ENCODE measurements at places on chromosomes 2 and 18.

GRCh38 chr2:98726205-98726604 is 4.7 kb downstream of the MGAT4A start:
- DNase-seq = no peak

GRCh38 chr2:8662239-8662879 is 19.5 kb upstream of the ID2 start:
- DNase-seq = no peak

- no peak for DNase-seq
Observed at GRCh38 chr2:196992466-196992865, 66.0 kb upstream of the PGAP1 start.

DNA sequence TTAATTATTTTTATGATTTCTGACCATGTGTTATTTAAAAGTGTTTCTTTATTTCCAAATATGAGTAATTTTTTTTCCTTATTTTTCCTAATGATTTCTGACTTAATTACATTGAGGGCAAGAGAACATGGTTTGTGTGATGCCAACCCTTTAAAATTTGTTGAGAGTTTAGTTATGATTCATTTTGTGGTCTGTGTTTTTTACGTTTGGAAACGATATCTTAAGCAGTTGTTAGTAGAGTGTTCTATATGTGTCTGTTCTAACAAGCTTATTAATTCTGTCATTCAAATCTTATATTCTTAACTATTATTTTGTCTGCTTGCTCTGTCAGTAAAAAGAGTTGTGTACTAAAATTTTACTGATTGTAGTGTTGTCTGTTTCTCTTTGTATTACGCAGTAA is 15.0 kb downstream of the NAB1 start:
- no peak for DNase-seq

DNA sequence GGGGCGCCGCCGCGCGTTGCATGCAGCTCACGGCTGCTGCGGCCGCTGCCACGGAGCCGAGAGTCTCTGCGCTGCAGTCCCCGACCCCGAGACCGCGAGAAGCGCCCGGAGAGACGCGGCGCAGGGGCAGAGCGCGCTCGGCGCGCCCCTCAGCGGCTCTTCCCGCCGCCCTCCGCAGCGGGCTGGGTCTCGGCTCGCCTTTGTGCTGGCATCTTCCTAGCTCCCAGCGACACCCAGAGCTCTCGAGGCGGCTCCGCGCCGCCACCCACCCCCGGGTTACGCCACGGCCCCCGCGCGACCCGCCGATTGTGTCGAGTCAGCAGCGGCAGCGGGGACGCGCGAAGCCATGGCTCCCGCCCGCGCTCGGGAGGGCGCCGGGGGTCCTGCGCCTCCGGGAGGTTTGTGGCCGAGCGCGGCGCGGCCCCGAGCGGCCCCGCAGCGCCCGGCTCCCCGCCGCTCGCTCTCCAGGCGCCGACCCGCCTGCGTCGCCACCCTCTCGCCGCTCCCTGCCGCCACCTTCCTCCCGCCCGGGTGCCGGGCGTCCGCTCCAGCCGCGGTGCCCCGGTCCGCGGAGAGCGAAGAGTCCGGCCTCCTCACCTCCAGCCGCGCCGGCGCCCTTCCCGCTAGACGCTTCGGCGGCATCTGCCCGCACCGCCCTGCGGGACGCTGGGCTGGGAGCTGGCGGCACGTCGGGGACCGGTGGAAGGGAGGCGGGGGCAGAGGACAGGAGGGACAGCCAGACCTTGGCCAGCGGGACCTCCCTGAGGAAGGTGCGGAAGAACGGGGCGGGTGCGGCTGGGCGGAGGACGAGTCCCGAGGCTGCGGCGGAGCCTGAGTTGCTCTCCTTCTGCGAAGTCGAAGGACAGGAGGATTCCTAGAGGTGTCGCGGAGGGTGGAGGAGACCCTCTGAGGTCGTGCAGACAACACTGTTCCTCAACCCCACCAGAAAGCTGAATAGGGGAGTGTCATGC is 46.3 kb upstream of the CCDC150 start:
- DNase-seq = no peak

DNA sequence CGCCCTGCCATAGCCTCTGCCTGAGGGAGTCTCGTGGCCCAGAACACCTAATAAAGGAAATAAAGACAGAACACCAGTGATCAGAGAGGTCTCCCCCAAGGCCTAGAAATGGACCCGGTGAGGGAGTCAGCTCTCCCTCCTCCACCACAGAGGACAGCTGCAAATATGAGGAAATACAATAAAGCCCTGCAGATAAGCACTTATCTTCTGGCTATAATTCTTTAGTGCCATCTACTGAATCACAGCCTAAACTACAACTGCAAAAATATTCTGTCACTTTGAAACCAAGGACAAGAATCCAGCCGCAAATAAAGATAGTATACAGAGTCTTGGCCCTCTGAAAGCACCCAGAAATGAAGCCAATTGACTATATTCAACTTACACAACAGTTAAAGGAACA is 42.4 kb upstream of the TACR1 start:
- DNase-seq = no peak

GRCh38 chr2:47334356-47335136 is 68.4 kb upstream of the MSH2 start:
- DNase-seq = no peak

- no peak for DNase-seq
Observed at GRCh38 chr2:109482361-109482861, 131.4 kb downstream of the SEPTIN10 start.

DNA sequence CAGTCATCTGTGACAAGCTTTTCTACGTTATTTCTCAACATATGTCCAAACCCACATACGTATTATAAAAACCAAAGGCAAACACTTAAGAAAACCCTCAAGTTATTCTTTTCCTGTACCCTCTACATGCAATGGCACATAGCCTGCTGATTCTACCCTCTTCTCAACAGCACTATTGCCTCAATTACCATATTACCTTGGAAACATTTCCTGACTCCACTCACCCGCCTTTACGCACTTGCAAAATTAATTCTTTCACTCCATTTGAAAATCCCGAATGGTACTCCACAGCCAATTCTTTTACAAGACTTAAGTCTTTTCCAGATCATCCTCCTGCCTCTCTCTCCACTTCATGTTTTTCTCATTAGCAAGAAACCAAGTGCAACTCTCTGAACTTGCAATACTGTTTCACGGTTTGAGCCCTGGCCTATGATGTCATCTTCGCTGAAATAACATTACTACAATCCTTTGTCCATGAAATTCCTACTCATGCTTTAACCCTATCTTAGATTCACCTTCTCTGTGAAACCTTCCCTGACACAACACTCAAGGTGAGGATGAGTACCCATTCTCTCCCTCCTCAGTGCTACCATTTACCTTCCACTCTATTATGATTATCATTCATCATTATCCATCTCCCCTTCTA is 29.0 kb downstream of the SESTD1 start:
- DNase-seq = no peak

GRCh38 chr18:74633652-74634352 is 36.1 kb downstream of the ZNF407 start:
- DNase-seq = no peak

DNA sequence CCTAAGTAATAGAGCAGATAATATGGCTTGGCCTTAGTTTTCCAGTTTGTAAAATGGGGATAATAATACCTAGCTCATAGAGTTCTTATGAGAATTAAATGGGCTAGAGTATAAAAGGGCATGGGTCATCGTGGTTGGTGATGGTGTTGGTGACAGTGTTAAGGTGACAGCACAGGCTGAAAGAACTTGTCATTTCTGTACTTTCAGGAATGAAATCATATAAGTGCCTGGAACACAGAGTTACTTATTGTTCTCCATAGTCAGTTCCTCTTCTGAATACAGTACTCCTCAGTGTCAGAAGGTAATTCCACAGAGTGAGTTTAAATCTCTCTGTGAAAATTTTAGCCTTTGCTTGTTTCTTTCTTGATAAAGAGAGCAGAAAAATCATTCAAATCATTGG is 42.4 kb downstream of the KIF5C start:
- DNase-seq = no peak

GRCh38 chr2:227785293-227785692 is 28.3 kb upstream of the CCL20 start:
- no peak for DNase-seq

- no peak for DNase-seq
Observed at GRCh38 chr2:223532712-223533111, 69.4 kb downstream of the SCG2 start.

GRCh38 chr2:174180165-174180724 is 68.1 kb downstream of the OLA1 start:
- DNase-seq = no peak

GRCh38 chr2:121491518-121491917 is 39.2 kb upstream of the RNU4ATAC start:
- DNase-seq = no peak

GRCh38 chr2:54606393-54606958 is 117.0 kb upstream of the EML6 start:
- peak; percentile 68 for DNase-seq

DNA sequence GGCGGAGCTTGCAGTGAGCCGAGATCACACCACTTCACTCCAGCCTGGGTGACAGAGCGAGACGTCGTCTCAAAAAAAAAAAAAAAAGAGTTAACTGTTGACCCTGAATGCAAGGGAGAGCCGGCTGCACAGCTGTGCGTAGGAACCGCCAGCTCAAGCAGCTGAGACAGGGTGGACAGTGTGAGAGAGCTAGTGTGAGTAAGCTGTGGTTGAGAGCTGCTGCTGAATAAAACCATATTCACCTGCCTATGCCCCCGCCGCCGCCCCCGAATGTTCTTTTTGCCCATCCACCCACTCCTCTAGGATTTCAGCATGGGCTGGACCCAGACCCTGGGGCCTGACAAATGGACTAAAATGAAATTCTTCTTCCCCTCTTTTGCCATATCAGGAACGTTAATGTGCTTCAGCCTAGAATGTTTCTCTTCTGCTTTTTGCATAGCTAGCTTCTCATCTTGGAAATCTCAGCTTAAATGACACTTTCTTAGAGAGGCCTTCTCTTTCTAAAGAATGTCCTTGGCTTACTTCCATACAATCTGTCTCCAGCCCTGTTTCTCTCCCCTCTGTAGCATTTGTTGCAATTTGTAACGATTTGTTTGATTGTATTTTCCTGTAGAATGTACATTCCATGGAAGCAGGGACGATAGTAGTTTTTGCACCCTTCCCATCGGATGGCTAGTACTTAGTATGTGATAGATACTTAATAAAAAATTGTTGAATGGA is 142.7 kb downstream of the KLHL14 start:
- no peak for DNase-seq

DNA sequence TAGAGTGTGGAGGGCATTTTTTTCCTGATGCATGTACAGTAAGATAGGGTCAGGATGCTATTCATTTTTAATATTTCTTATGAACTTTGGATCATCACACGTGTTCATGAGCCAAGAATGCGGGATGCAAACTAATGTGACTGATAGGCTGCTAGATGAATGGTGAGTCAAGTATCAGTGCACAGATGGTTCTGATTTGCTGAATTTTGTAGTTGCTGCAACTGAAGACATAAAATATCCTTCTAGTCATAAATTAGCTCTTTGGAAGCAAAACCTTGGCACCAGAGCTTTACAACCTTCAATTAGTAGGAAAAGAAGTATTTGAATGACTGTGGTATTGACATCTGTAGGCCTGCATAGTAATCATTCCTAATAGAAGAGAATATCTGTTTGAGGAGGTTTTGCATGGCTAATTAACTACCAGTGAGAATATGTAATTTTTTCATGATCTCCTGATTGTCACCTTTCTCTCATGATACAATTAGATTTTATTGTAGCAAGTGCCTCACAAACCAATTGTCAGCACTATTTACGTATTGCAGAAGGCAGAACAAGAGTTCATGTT is 94.0 kb downstream of the VRK2 start:
- DNase-seq = no peak

DNA sequence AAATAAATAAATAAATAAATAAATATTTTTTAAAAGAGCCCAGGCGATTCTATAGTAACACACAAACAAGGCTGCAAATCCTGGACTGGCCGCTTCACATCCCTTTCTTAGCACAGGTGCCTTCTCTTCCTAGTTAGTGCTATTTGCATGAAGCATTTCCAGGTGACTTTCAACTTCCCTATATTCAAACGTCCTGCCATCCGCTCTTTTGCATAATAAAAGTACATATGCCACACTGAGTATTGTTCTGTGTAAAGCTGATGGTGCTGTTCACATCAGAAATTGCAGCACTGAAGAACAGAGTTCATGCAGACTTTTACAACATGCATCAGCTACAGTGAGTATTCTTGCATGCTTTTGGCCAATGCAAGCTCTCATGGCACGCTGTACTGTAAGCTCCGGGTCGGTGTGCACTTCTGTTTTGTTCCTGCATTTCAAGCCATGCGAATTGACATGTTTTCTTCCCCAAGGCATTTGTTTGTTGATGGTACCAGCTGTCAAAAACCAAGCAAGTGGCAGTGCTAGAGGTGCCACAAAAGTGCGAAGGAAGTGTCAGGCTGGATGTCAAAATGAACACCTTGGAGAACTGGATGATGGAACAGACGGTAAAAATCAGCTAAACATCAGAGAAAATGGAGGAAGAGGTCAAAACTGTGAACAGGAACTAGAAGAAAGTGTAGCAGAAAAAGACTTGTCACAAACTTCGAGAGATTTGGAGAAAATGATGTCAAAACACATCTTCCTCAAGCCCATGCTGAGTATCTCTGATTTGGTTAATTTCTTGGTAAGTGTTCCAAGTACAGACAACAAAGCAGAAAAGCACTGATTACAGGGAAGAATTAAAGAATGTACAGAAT is 25.5 kb upstream of the CEP68 start:
- no peak for DNase-seq

- no peak for DNase-seq
Observed at GRCh38 chr2:128028668-128029054, 802 bp upstream of the SAP130 start.

- DNase-seq = no peak
Observed at GRCh38 chr2:236871500-236872001, 214.1 kb upstream of the COPS8 start.

GRCh38 chr2:15588329-15588919 is 3.2 kb upstream of the DDX1 start:
- peak; percentile 7 for DNase-seq

GRCh38 chr2:106284691-106285202 is 90.6 kb upstream of the UXS1 start:
- no peak for DNase-seq

- DNase-seq = no peak
Observed at GRCh38 chr2:196591621-196592022, 47.9 kb upstream of the CCDC150 start.

DNA sequence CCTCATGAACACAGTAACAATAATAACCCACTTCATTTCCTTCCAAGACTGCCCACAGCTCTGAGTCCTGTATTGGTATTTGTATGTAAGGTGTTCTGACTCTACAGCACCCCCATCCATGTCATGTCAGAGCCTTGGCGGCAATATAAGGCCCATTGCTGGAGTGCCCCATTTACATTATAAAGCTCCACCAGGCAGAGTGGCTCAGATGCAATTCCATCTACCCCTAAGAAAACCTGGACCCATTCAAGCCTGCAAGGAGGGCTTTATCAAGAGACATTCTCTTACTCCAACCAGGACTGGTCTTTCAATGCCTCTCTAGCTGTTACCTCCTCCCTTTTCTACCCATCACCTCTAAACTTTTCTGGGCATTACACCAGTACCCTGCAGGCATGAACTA is 101.6 kb downstream of the ANTXR1 start:
- no peak for DNase-seq

DNA sequence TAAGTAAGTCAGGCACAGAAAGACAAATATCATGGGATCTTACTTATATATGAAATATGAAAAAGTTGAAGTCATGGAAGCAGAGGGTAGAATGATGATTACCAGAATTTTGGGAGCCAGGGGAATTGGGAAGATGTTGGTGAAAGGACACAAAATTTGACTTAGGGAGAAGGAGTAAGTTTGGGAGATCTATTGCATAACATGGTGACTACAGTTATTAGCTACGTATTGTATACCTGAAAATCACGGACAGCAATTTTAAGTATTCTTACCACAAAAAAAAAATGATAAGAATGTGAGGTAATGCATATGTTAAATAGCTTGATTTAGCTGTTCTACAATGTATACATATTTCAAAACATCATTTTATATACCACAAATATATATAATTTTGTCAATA is 94.2 kb upstream of the COL5A2 start:
- DNase-seq = no peak
